CD4-positive, alpha-beta T cell treated with Interleukin-4 for 4 hours (primary cell): ENCODE measurements at places on chromosomes 12 and 14.
A peak's percentile ranks its signal among the peaks of the same experiment; 100 is the strongest.

DNA sequence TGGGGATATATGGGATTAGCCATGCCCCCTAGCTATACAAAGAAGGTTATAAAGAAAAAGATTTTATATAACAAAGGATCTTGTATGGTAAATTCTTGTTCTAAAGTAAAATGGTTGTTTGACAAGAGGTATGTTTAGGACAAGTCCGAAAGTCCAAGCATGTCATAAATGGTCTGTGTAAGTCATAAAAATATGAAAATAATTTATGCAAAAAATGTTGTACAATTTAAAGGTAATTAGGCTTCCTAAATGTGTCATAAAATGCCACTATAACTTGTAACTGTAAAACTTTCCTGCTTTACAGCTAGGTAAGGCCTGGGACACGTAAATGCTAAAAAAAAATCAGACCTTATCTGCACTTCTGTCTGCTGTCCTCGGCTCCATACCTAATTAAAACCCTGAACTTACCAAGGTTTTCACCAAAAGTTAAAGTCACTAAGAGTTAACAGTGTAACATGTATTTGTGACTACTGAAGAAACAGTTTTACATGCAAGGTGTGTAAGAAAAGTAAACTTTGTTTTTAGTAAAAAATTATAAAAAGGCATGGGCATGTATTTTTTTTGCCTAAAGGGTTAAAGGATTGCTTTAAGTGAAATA, 110.0 kb upstream of the RESF1 start:
- no peak for DNase-seq

- no peak for DNase-seq
These were observed 1620.4 kb upstream of the FLRT2 start for GRCh38 chr14:83909507-83909906.

GRCh38 chr14:85536833-85537190, 6.9 kb downstream of the FLRT2 start:
- no peak for DNase-seq

DNA sequence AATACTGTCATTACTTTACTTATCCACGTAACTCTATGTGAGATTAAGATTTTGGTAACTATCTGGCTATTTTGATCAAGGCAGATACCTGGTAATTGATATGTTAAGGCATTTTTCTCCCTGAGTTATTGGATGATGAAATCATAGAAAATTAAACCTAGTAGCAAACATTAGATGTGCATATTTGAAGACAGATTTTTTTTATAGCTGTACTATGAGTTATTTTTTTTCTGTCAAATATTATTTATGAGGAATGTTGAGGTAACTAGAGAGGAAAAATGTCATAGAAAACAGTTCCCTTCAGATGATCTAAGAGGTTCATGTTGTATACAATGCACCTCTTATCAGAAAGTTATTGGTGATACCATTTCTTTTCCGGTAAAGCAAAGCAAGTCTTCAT, 64.9 kb upstream of the SLC38A2 start:
- DNase-seq = no peak

- no peak for DNase-seq
These were observed 422.6 kb downstream of the ATP23 start for GRCh38 chr12:58363971-58364370.

GRCh38 chr12:6333566-6333965, 8.3 kb downstream of the TNFRSF1A start:
- DNase-seq = no peak

DNA sequence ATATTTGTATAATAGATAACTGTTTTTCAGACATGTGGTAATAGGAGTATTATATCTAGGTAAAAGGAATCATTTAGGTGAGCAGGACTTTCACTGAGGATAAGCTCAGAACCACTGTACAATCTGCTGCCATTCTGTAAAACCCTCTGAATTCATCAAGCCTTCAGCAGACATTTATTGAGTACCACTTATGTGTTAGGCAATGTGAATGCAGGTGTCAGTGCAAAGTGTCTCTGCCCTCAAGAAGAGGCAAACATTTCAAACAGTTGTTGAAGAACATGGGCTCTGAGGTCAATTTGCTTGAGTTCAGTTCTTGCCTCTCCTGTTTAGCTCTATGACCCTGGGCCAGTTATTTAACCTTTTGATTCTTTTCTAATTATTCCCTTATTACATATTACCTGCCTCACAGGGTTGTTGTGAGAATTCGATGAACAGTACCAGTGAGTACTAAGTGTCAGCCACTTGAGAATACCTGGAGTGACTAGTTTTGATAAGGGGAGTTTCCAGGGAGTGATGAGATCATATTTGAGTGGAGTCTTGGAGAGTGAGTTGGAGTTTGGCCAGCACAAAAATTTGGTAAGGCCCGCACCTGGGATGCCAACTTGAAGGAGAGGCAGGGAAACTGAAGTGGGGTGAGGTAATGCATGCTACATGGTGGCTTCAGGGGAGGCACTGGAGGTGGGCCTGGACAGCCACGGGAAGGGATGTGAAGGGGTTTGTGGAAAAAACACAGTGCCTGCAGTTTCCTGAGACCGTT, 33.7 kb downstream of the RASSF8 start:
- no peak for DNase-seq

GRCh38 chr14:96062506-96062905, 23.3 kb downstream of the C14orf132 start:
- no peak for DNase-seq

DNA sequence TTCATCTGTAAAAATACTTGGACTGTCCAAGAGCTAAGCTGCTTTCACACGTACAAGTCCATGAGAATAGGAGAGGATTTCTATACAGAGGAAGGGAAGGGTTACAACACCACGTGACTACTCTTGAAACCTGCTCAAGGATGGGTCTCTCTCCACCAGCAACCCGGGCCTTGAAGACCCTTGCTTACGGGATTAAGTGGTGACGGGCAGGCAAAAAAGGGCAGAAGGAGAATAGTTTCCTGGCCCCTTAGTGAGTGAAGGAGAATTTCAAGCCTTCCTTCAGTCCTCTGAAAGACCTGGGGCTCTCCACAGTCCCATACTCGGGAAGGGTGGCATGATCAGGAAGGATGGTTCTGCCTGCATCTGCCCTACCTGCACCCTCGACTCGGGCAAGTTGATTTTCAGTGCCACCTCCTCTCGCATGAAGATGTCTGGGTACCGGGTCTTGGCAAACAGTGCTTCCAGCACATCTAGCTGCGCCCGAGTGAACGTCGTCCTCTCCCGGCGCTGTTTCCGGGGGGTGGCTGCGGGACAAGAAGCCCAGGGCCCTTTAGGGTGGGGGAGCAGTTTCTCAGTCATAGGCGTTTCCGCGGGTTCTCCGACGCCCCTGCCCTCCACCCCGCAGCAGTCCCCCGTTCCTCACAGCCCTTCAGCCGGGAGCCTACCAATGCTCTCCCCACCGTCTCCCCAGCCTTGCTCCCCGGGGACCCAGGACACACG, 6.3 kb downstream of the OTX2 start:
- no peak for DNase-seq

DNA sequence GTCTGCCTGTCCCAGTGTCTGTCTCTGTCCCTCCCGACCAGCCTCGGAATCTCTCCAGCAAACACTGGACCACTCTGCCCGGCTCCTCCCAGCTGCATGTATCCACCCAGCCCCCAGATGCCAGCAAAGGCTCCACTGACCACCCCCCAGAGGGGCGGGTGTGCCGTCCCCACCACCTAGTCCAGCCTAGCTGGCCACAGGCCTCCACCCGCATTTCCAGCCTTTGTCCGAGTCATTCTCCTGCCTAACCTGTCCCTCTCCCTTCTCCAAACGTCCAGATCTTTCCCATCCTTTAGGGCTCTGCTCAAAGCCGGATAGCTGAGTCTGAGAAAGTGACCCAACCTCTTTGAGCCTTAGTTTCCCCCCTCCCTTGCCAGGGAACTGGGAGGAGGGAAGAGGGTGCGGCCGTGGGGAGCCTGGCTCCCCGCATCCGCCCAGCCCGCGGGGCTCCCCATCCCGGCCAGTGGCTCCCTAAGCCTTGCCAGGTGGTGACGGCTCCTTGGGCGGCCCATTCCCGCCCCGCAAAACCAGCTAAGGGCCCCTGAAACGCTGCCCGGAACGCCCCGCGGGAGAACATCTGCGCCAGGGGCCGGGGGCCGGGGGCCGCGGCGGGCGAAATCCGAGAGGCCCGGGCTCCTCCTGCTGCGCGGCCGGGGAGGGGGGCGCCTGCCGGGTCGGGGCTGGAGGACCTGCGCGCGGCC, 34.6 kb upstream of the ANKRD9 start:
- no peak for DNase-seq

GRCh38 chr14:56340932-56341331, 222.7 kb downstream of the PELI2 start:
- no peak for DNase-seq

- DNase-seq = no peak
These were observed 89.2 kb downstream of the PUS7L start for GRCh38 chr12:43669373-43669772.

DNA sequence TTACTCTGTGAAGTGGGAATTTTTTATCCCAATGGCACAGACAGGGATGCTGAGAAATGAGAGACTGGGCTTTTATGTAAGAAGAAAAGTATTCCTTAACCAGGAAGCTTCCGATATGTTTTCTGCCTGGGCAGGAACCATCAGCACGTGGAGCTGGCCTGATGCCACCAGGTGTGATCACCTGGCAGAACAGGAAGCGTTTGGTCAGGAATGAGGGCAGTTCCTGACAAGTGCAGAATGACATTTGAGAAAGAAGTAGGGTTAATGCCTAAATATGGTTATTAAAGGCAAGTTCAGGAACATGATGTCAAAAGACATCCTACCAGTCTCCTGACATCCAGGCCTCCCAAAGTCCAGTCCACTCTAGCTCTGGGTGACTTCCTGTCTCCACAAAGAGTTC, 210.3 kb downstream of the NUAK1 start:
- no peak for DNase-seq

DNA sequence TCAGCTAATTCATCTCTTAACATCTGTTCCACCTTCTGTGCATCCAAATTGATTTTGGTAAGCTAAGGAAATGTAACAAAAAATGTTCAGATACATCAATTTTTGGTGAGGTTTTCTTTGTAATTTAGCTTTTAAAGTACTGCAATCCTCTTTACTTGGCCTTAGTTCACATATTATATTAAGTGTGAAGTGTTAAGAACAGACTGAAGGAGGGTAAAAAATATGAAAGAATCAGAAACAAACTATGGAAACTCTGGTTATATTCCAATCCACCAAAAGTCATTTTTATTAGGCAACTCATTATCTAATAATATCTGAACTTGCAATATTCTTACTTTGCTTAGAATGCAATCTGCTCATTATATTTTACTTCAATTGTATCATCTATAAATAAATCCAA, 49.1 kb downstream of the CEP290 start:
- DNase-seq = no peak

DNA sequence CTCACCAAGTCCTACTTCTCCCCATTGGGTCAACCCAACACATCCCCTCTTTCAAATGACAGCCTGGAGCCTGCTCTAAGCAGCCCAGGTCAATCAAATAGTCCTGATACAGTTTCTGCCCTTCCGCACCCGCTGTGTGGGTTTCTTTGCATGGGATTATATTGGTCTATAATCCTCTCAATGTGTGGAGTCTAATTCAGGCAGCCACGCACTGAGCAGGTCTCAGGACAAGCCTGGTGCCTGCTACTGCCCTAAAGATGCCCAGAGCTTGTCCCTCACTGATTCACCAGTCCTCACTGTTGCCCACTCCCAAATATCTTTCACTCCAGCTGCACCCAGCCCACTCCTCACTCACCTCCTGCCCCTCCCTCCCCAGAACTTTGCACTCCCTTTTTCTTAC, 16.4 kb downstream of the ACTN1 start:
- no peak for DNase-seq

- no peak for DNase-seq
These were observed 45.6 kb downstream of the GUCY2C start for GRCh38 chr12:14650789-14651188.

DNA sequence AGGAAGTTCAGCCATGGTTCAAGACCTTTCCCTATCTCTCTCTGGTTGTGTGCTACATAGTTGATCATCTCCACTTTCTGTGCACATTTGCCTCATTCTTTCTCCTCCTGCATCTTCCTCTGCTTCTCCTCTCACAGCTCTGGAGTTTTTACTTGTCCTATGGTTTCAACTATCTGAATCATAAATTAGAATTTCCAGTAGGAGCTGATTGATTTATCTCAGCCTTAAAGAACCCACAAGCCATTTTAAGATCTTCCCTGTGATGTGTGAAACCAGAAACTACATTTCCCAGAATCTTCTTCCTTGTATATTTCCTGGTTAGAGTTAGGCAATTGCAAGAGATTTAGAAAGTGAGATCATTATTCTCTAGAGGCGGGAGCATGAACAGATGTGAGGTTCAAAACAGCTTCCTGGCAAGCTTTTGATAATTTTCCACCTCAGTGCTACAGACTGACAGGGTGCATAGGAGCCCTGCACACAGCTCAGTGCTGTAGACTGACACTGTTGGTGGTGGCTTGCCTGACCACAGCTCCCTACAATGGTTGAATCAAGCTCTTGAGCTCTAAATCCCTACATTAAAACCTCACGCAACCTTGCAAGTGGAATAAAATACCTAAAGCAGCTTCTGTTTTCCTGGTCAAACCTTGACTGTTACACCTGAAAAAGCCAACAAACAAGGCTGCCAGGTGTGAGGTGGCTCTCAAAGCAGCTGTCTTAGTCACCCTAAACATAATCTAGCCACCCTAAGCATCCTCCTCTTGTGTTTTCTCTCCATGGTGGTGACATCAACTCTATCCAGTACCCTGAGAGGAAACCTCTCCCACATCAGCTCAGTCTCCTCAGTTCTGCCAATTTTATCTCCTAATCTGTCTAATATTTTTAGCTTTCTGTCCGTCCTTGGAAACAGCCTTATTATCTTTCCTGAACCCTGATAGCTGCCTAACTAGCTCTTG, 21.5 kb upstream of the IFNG start:
- DNase-seq = peak; percentile 54

DNA sequence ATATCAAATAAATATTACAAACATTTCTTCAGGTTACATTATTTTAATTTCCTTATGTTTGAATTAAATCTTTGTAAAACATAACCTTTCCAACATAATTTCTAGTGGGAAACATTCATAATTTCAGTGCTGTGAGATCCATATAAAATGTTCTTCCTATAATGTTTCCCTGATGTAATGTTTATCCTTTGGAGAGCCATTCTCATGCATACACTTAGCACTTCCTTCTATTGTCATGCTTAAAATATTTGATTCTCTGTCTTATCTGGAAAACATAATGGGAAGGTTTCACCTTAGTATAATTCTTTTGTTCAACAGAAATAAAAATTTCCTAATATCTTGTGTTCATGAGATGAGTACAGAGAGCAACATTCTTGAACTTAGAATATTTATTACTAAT, 472.5 kb downstream of the ADAMTS20 start:
- no peak for DNase-seq

DNA sequence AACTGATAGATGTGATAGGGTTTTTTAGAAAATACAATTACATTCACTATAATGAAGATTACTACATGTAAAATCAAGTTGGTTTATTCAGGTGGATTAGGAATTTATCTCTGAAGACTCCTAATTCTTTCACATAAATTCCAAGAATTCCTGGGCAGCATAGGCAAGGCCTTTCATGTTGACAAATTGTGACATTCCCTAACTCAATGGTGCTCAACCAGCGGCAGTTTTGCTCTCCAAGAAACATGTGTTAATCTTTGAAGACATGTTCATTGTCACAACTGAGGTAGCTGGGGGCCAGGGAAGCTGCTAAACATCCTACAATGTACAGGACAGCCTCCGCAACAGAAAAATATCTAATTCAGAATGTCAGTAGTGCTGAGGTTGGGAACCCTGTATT, 46.3 kb downstream of the PTPRQ start:
- no peak for DNase-seq

- DNase-seq = no peak
These were observed 293.0 kb downstream of the BTG1 start for GRCh38 chr12:91852634-91853033.

- DNase-seq = no peak
These were observed 12.2 kb upstream of the FOXG1 start for GRCh38 chr14:28754209-28754985.

GRCh38 chr14:58160561-58160960, 8.5 kb upstream of the ARMH4 start:
- DNase-seq = no peak
